ENCODE measurements at places on chromosomes 16 and 17.

- DNase-seq = no peak
- H3K4me1 ChIP-seq = peaks cover 17% of the 10 kb centered on the region
- no peak overlapping the region for H3K4me3 ChIP-seq
- H3K27me3 ChIP-seq = no peaks in the 10 kb centered on the region
Measured at GRCh38 chr16:18782697-18783429, 7.3 kb downstream of the RPS15A start.

GRCh38 chr17:17425005-17425404 lies 51.8 kb upstream of the MED9 start:
- H3K27ac ChIP-seq = no peak overlapping the region
- no peak for DNase-seq
- no peaks in the 10 kb centered on the region for H3K36me3 ChIP-seq
- no peak overlapping the region for H3K4me3 ChIP-seq
- H3K27me3 ChIP-seq = 0 out of 2 replicates have a peak, but pooled peaks cover 8% of the 10 kb centered on the region

- H3K27ac ChIP-seq = no peak overlapping the region
- no peak for DNase-seq
- H3K36me3 ChIP-seq = no peaks in the 10 kb centered on the region
- H3K4me1 ChIP-seq = no peaks in the 10 kb centered on the region
- no peak overlapping the region for H3K4me3 ChIP-seq
Measured at GRCh38 chr17:68535922-68536321, 23.7 kb downstream of the PRKAR1A start.

DNA sequence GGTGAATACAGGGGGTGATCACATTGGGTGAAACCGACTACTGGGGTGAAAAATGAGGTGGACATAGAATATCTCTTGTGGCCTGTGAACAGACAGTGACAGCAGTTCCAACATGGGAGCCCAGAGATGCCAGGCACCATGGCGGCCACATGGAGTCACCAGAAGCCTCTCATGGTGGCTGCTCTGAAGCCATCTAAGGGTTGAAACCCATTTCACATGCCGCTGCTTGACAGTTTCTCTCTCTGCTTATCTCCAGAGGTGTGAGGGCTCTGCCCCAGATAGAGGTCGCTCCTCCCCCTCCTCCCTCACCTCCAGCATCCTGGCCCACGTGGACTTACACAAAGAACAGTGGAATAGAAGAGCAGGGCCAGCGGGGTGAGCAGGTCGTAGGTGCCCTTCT lies 37.9 kb upstream of the PIK3R6 start:
- DNase-seq = no peak
- no peak overlapping the region for H3K4me3 ChIP-seq
- H3K36me3 ChIP-seq = no peaks in the 10 kb centered on the region

GRCh38 chr17:66526827-66527226 lies 224.4 kb downstream of the PRKCA start:
- H3K27me3 ChIP-seq = no peaks in the 10 kb centered on the region
- no peaks in the 10 kb centered on the region for H3K36me3 ChIP-seq
- H3K4me1 ChIP-seq = no peaks in the 10 kb centered on the region
- H3K27ac ChIP-seq = no peak overlapping the region
- DNase-seq = no peak

DNA sequence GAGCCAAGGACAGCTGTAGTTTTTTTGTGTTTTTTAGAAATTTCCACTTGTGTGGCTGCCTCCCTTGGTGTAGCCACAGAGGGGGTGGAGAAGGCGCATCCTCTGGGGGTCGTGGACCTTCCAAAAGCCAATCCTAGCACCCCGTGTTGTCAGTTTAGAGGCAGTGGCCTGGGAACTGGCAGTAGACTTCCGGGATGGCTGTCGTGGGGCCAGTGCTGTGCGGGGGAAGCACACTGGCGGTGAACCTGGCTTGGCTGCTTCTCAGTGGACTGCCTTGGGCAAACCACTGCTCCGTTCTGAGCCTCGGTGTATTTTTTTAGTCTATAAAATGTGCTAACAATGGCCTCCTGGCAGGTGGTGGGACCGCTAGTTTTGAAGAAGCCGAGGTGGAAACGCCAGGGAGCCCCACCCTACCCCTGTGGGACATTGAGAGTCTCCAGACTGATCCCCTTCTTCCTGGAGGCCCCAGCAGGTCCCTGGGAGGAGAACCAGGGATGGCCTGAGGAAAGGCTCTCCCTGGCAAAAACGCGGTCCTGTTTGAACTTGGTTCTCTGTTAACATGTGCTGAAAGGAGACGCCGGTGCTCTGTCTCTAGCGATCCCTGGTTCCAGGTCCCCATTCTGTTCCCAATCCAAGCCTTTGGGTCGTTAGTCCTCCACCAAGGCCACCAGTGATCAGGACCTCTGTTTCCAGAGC lies 125.7 kb downstream of the CMIP start:
- H3K27me3 ChIP-seq = no peaks in the 10 kb centered on the region
- no peak overlapping the region for H3K4me3 ChIP-seq
- DNase-seq = no peak
- H3K27ac ChIP-seq = no peak overlapping the region

- no peaks in the 10 kb centered on the region for H3K4me1 ChIP-seq
- no peak overlapping the region for H3K4me3 ChIP-seq
- H3K36me3 ChIP-seq = no peaks in the 10 kb centered on the region
- H3K27ac ChIP-seq = no peak overlapping the region
Measured at GRCh38 chr17:59764292-59764741, 56.9 kb downstream of the VMP1 start.

GRCh38 chr16:72501739-72502593 lies 330.0 kb upstream of the PMFBP1 start:
- H3K4me1 ChIP-seq = no peaks in the 10 kb centered on the region
- H3K27ac ChIP-seq = no peak overlapping the region
- H3K36me3 ChIP-seq = no peaks in the 10 kb centered on the region
- H3K27me3 ChIP-seq = no peaks in the 10 kb centered on the region
- H3K4me3 ChIP-seq = no peak overlapping the region

- no peak for DNase-seq
- no peak overlapping the region for H3K4me3 ChIP-seq
- H3K36me3 ChIP-seq = no peaks in the 10 kb centered on the region
- no peak overlapping the region for H3K27ac ChIP-seq
Measured at GRCh38 chr17:32525122-32525521, 38.3 kb downstream of the CDK5R1 start.

DNA sequence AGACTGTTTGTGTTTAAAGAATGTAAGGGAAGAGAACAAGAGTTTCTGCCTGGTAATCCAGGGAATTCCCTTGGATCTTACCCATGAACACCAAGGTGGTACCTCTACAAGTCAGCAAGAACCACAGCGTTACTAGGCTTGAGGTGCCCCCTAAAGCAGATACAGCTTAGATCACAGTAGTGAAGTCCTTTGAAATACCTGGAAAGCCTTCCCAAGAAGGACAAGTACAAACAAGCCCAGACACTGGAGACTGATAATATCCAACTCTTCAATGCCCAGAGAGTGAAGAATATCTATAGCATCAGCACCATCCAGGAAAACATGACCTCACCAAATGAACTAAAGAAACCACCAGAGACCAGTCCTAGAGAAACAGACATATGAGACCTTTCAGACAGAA lies 3.8 kb upstream of the APPBP2 start:
- no peak overlapping the region for H3K4me3 ChIP-seq
- no peaks in the 10 kb centered on the region for H3K36me3 ChIP-seq
- no peaks in the 10 kb centered on the region for H3K4me1 ChIP-seq
- no peaks in the 10 kb centered on the region for H3K27me3 ChIP-seq

DNA sequence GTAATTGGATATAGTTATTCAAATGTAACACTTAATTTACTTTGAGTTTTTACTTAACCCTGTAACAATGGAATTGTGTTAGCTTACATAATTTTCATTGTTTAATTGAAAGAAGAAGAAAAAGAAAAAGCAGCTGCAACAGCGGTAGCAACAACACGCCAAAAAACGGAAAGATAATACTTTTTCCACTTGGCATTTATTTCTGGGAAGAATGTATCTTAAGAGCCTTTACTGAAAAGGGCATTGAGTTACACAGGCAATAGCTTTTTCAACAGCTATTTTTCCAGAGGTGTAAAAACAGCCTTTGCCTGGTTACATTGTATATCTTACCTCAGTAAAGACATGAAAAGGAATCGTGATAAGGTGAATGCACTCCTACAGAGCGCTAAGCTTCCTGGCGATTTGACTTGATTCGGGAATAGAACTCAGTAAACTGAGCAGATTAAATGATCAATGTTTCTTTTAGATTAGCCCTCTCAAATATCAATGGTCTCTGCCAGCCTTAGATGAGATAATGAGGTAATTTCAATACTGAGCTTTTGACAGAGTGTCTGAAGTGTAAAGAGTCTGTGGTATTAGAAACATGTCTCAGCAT lies 311.3 kb downstream of the CDH13 start:
- no peaks in the 10 kb centered on the region for H3K36me3 ChIP-seq
- no peaks in the 10 kb centered on the region for H3K27me3 ChIP-seq
- no peaks in the 10 kb centered on the region for H3K4me1 ChIP-seq
- H3K27ac ChIP-seq = no peak overlapping the region
- H3K4me3 ChIP-seq = no peak overlapping the region

DNA sequence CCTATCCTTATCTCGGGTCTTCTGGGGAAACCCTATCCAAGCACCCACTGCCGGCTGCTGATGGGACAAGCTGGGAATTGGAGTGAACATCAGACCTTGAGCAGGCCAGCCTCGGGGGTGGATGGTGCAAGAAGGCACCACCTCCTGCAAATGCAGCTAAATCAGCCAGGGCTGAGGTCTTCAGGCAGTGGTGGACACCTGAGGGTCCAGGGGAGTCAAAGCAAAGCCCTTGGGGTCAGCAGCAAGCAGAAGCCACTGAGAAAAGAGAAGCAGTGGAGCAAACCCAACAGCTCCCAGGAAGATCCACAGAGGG lies 55.4 kb upstream of the ENPP7 start:
- peaks cover 98% of the 10 kb centered on the region for H3K27me3 ChIP-seq
- H3K27ac ChIP-seq = no peak overlapping the region
- no peak for DNase-seq
- H3K4me3 ChIP-seq = no peak overlapping the region
- no peaks in the 10 kb centered on the region for H3K36me3 ChIP-seq
- peaks cover 9% of the 10 kb centered on the region for H3K4me1 ChIP-seq

DNA sequence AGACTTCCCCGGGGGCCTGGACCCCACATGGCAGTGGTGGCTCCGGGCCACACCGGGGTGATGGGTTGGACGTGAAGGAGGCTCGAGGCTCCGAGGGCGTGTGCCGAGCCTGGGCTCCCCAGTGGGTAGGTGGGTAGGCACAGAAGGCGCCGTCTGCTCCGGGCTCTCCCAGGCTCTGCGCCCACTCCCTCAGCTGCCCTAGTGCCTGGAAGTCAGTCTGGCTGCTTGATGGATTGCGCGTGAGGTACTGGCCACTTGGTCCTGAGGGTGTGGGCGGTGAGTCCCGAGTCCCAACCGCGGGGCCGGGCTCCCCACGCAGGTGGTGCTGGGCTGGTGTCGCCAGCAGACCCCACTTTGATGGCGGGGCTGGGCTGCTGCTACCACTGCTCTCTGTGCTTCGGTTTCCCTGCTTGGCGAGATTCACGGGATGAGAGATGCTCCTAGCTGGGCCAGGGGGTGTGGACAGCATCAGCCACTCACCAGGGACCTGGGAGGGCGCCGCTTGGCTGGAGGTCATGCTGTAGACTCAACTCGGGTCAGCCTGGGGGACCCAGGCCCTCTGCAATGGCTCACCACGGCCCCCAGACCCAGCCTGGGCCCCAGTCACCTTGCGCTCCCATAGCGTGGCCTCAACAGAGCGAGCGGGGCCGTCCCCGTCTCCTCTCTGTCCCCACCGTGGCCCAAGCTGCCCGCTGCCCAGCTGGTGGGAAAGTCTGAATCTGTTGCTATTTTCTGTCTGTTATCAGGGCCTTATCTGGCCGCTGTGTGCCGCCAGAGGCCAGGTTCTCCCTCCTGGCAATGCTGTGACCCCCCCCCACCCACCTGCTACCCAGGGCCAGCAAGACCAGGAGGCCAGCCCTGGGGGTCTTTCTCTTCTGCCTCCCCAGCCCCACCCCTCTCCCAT lies 26.1 kb downstream of the ZFPM1 start:
- no peak for DNase-seq
- H3K27me3 ChIP-seq = no peaks in the 10 kb centered on the region
- H3K27ac ChIP-seq = no peak overlapping the region

GRCh38 chr17:37392024-37392590 lies 14.5 kb downstream of the ACACA start:
- no peaks in the 10 kb centered on the region for H3K27me3 ChIP-seq
- peak; percentile 25 for DNase-seq
- H3K27ac ChIP-seq = no peak overlapping the region
- H3K4me3 ChIP-seq = 0 out of 2 replicates have a peak overlapping the region, but pooled peaks have one; percentile 9
- H3K36me3 ChIP-seq = no peaks in the 10 kb centered on the region

DNA sequence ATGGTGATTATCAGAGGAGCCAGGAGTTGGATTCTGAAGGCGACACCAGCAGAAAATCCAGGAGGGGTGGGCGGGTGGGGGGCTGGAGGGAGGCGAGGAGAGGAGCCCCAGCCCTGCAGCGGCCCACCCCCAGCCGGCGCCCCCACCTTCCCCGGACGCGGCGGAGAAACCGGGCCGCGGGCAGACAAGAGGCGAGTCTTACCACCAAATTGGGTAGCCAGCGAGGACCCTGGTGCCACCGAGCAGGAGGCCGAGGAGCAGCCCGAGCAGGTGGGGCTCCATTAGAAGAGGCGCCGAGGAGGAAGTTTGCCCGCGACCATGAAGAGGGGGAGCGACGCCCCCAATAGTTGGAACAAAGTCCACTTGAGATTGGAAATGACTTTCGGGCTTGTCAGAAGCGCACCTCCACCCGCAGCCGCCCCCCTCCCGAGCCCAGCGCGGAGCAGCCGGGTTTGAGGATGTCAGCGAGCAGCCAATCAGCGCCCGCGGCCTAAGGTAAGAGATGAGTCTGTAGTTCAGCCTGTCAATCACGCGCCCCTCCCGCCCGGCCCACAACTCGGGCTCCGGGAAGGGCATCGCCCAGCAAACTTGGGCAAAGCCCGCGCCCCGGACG lies at the start of gene WNT3:
TSS of gene WNT3 (minus strand) at position 377 of the 613 bp plus-strand sequence. CDS start at position 282, 95 bp downstream.
- no peak within 1 kb of the TSS for H3K27ac ChIP-seq
- peaks cover 73% of the 10 kb centered on the region for H3K27me3 ChIP-seq
- no peaks in the 10 kb centered on the region for H3K4me1 ChIP-seq
- no peak for DNase-seq
- H3K4me3 ChIP-seq = peak within 1 kb of the TSS; percentile 59

All from MM.1S (cell line).